ENCODE measurements at places on chromosomes 3 and 15. TPM values are rescaled to one million over a fixed set of nuclear protein-coding genes. Genes with fewer than 3 reads are reported as not detected.
A peak's percentile ranks its signal among the peaks of the same experiment; 100 is the strongest.

GRCh38 chr3:195546130-195546560 is 3.0 kb upstream of the PPP1R2 start:
- peak; percentile 87 for DNase-seq

Gene ZMYND10
- 2.9 TPM for total RNA-seq

Gene SCAANT1
- not detected for total RNA-seq

DNA sequence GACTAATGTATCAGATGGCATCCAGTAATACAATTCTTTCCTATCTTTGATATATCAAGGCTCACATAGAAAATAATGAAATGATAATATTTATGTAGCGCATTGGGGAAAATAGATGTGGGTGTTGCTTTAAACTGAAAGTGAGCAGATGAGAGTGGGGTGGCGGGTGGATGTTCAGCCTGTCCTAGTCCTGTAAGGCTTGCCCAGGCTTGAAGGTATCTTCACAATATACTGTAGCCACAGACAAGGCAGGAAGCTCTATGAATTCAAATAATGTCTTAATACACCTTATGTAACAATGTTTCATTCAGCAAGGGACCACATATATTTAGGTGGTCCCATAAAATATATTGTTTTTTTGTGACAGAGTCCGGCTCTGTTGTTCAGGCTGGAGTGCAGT is 334.9 kb upstream of the NAALADL2 start:
- no peak for DNase-seq

Gene AHSG
- total RNA-seq, result not detected

Gene CSK
- 30.6 TPM for total RNA-seq

- peak; percentile 8 for DNase-seq
Measured at GRCh38 chr15:25810631-25811091, 52.5 kb downstream of the ATP10A start.

DNA sequence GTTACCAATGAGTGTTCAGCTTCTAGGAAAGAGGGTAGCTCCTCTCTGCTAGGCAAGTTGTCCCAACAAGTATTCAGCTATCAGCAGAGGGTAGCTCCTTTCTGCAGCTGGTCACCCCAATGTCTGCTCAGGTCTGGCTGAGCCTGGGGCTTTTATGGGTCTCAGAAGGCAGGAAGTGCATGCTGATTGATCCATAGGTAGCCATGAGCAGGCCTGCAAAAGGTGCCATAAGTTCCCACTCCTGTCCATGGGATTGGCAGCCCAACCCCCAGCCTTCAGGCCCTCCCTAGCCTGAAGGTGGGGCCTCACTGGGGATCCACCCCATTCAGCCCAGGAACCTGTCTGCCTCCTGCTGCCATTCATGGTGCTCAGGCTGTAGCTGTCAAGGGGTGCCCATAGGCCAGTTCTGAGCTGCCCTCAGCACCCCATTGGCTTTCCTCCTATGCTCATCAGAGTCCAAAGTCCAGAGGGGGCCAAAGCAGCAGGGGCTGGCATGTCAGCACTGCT is 34.6 kb upstream of the DNAJC13 start:
- no peak for DNase-seq

- no peak for DNase-seq
Measured at GRCh38 chr3:39970982-39971381, 161.6 kb downstream of the MYRIP start.

DNA sequence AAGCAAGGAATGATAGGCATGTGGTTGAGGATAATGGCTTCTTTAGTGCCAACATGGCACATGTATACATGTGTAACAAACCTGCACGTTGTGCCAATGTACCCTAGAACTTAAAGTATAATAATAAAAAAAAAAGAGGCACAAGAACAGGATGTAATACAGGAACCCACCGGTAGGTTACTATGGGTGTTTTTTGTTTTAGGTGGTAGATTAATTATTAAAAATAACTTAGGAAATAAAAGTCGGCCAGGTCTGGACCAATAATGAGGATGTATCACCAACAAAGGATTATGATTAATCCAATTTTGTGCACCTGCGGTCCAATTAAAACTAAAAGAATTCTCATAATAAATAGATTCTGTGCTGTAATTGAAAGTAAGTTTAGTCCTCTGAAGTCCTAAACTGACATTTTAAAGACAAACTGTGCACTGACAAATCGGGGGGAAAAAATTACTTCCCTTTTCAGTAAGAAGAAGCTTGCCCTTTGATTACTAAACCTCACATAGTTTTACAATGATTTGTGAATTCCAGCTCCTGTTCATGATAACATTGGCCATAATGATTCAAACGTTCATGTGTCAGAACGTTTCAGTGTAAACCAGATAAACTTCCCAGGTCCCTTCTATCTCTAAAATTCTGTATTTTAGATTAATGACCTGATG is 62.2 kb downstream of the CASR start:
- no peak for DNase-seq

GRCh38 chr3:186241910-186242821 is 119.9 kb downstream of the DGKG start:
- peak; percentile 95 for DNase-seq
